ENCODE measurements at places on chromosomes 1 and 21. TPM values are rescaled to one million over a fixed set of nuclear protein-coding genes. Genes with fewer than 3 reads are reported as not detected.

Gene HES3
- not detected for total RNA-seq

Gene PADI3
- not detected for total RNA-seq

DNA sequence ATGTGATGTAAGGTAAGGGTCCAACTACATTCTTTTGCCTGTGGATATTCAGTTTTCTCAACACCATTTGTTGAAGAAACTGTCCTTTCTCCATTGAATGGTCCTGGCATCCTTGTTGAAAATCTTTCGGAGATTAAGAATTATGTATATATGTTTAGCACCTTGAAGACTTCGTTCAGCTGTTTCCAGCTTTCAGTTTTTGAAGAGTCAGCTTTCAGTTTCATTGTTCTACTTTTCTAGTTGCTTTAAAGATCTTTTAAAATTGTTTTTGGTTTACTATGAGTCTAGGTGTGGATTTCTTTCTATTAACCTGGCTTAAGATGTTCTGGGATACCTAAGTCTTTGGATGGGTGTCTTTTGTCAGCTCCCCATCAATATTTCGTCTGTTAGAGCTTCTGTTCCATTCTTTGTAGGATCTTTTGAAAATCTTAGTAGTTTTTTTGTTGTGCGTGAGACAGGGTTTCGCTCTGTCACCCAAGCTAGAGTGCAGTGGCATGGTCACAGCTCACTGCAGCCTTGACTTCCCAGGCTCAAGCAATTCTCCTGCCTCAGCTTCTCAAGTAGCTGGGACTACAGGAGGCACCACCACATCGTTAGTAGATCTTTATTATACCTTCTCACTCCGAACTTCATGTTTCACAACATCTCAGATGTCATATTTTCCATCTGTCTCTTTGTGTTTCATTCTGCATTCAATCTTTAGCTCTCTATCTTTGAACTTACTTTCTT lies 353.5 kb upstream of the B3GALT2 start:
- H3K4me1 ChIP-seq: no peaks in the 10 kb centered on the region
- H3K36me3 ChIP-seq: no peaks in the 10 kb centered on the region
- no peak for DNase-seq

GRCh38 chr1:28113242-28113572 lies 24.8 kb upstream of the EYA3 start:
- H3K4me3 ChIP-seq: no peak overlapping the region
- H3K4me1 ChIP-seq: 0 out of 2 replicates have a peak, but pooled peaks cover 4% of the 10 kb centered on the region
- no peaks in the 10 kb centered on the region for H3K36me3 ChIP-seq
- DNase-seq: no peak
- peak overlapping the region; percentile 59 for H3K27ac ChIP-seq

DNA sequence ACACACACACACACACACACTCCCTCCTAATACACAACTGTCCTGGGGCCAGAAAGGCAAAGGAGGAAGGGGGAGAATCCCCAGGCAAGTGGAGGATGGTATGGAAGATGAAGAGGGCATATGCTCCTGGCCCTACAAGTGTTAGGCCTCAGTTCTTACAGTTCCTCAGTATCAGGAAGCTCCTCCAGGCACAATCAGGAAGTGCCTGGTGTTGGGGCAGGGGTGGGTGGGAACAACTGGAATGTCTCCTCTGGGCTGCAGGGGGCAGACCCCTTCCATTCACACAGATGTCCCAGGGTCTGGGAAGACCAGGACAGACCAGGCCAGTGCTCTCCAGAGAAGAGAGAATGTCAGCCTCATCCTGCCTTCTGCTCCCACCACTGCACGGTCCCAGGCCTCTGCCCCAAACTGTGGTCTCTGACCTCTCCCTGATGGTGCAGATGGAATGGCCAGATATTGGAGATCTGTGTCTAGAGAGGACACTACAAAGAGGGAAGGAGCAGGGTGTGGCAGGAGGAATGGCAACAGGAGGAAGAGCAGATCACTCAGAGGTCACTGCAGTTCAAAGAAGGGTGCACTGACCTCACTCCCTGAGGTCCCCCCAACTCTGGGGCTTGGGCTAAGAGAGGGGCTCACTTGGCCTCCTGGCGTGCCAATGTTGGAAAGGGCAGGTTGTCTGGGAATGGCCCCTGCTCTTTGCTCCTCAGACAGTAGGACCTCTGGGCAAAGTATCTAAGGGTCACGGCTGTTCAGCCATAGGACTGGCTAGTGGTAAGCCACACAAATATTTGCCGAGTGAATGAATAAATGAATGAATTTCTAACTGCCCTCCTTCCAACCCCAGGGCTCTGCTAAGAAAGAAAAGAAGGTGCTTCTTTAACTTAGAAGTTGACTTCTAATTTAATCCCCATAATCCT lies 2.5 kb upstream of the DENND2D start:
- peaks cover 5% of the 10 kb centered on the region for H3K27me3 ChIP-seq
- no peak overlapping the region for H3K4me3 ChIP-seq
- no peaks in the 10 kb centered on the region for H3K36me3 ChIP-seq
- H3K4me1 ChIP-seq: peaks cover 29% of the 10 kb centered on the region
- H3K27ac ChIP-seq: no peak overlapping the region

DNA sequence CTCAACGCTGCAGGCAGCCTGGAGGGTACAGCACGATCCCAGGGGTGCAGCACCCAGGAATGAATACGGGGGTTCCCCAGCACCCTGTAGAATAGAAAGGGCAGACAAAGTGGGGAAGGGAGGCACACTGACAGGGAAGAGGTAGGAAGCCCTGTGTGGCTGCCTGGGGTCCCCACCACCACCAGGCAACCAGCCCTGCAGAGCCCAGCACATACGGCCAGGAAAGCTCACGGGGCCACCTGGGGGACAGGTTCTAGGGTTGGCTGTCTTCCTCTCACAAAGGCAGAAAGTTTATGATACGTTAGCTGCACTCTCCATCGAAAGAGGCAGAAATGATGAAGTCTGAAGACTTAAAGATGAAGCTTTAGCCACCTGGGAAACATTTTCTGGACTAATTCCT lies 52.5 kb downstream of the ARHGEF16 start:
- H3K4me3 ChIP-seq: no peak overlapping the region
- no peaks in the 10 kb centered on the region for H3K36me3 ChIP-seq
- H3K4me1 ChIP-seq: no peaks in the 10 kb centered on the region
- DNase-seq: no peak
- no peak overlapping the region for H3K27ac ChIP-seq
- peaks cover 55% of the 10 kb centered on the region for H3K27me3 ChIP-seq

- peaks cover 13% of the 10 kb centered on the region for H3K27me3 ChIP-seq
- DNase-seq: no peak
- no peaks in the 10 kb centered on the region for H3K36me3 ChIP-seq
- no peak overlapping the region for H3K27ac ChIP-seq
- no peak overlapping the region for H3K4me3 ChIP-seq
- no peaks in the 10 kb centered on the region for H3K4me1 ChIP-seq
Measured at GRCh38 chr1:162212713-162213112, 143.2 kb downstream of the NOS1AP start.

DNA sequence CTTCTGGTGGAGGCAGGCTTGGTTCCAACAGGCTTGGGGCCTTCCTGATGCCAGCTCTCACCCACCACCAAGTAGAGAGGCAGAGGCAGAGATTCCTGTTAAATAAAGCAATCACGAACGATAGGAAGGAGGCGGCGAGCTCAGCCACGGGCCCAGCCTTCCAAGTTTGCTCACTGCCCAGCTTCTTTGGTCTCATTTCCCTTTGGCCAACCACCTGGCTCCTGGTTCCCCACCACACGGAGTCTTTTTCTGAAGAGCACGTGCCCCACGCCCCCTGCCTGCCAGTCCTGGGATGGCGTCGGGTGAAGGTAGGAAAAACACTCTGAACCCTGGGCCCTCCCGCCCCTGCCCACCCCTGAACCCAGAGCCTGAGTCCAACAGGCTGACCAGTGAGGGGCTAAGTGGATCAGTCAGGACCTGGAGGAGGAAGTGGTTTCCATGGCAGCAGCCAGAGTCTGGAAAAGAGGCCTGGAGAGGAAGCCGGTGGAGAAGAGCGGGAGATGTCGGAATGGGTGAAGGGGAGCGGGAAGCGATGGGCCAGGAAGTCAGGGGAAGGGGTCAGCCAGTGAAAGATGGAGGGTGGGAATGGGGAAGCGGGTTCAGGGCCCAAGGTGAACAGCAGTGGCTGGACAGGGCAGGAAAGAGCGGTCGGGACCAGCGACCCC lies 158.2 kb upstream of the KLHDC7A start:
- H3K27ac ChIP-seq: no peak overlapping the region
- peaks cover 52% of the 10 kb centered on the region for H3K27me3 ChIP-seq
- H3K4me3 ChIP-seq: no peak overlapping the region
- no peaks in the 10 kb centered on the region for H3K4me1 ChIP-seq
- H3K36me3 ChIP-seq: no peaks in the 10 kb centered on the region

DNA sequence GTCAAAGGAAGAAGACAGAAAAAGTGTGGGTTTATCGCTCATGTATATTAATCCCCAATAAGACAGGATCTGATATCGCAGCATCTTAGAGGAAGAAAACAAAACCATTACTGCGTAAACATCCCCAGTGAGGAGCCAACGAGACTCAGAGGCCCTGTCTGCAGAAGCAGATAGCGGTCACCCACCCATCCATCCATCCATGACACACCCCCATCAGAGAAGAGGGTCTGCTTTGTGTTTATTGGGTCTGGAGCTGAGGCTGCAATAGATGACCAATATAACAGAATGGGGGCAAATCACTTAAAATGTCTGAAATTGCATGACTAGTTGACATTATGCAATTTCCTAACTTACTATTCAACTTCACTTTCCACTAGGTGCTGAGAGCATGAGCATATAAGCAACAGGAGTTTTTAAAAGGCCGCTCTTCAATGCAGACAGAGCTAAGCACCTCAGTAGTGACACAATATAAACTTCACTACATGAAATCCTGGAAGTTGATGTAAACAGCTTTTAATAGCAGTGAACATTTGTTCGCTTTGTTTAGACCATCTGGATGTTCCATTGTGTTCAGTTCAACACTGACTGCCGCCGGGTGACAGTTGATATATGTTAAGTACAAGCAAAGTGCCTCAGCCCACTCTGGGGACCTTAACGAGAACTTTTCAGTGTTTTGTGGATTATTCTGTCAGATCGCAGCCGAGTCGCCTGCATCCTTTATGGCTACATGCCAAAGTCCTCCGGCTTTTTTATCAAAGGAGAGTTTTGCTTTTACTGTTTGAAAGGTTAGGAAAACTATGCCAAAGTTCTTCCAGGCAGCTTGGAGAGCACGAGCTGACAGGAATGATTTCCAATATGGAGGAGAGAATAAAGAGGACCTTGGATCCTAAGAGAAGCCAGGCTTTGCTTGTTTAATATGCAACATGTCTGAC lies 167.5 kb downstream of the ZNF281 start:
- no peak overlapping the region for H3K4me3 ChIP-seq
- no peaks in the 10 kb centered on the region for H3K4me1 ChIP-seq
- no peak for DNase-seq
